Hair follicle dermal papilla cell (primary cell): ENCODE measurements at places on chromosomes 6 and 20. TPM values are rescaled to one million over a fixed set of nuclear protein-coding genes. Genes with fewer than 3 reads are reported as not detected.

The MYMX gene
- total RNA-seq = not detected in 2 replicates

The EFCAB8 gene
- under 0.01 TPM in 1 of 2 replicates, not detected in the other for total RNA-seq

The PPP1R18 gene
- total RNA-seq = 95.6 and 113 TPM in 2 replicates

The KHDC1 gene
- 3.8 and 3.9 TPM in 2 replicates for total RNA-seq

The SFTA2 gene
- not detected in 2 replicates for total RNA-seq

The BMP6 gene
- total RNA-seq = 1.8 and 2.9 TPM in 2 replicates

The TREM1 gene
- not detected in 2 replicates for total RNA-seq

The KHDC1L gene
- total RNA-seq = 1.1 TPM in 1 of 2 replicates, not detected in the other

The F13A1 gene
- total RNA-seq = 0.12 and 1.1 TPM in 2 replicates

The MYL9 gene
- 111 and 160 TPM in 2 replicates for total RNA-seq

The SALL4 gene
- total RNA-seq = under 0.01 and 0.16 TPM in 2 replicates

The LY6G6F gene
- not detected in 2 replicates for total RNA-seq

The HLA-DQA2 gene
- not detected in 2 replicates for total RNA-seq

The CAGE1 gene
- under 0.01 TPM in 1 of 2 replicates, not detected in the other for total RNA-seq
